ENCODE measurements at places on chromosomes 16 and 17. TPM values are rescaled to one million over a fixed set of nuclear protein-coding genes. Genes with fewer than 3 reads are reported as not detected.

The COG8 gene
- 56.5 TPM for total RNA-seq

The NOS2 gene
- 1.4 TPM for total RNA-seq

The ELP5 gene
- 103 TPM for total RNA-seq

The TP53TG3D gene
- total RNA-seq, result not detected

The ADORA2B gene
- total RNA-seq, result 5.1 TPM

The KRT32 gene
- not detected for total RNA-seq

The SRR gene
- 6.9 TPM for total RNA-seq

The HID1 gene
- 16.7 TPM for total RNA-seq

The EIF1 gene
- 475 TPM for total RNA-seq

The KRTAP2-2 gene
- not detected for total RNA-seq

The NPIPA2 gene
- 19.5 TPM for total RNA-seq

The AOC3 gene
- 6.2 TPM for total RNA-seq

The KRTAP2-1 gene
- not detected for total RNA-seq

The DRC3 gene
- 0.48 TPM for total RNA-seq

The NTN1 gene
- total RNA-seq, result 3.1 TPM

The CBX8 gene
- total RNA-seq, result 2.1 TPM

The FAM83G gene
- 27.7 TPM for total RNA-seq

The TBC1D3E gene
- total RNA-seq, result not detected

The CUEDC1 gene
- total RNA-seq, result 9.4 TPM

The C16orf96 gene
- total RNA-seq, result 2.1 TPM

The GNGT2 gene
- 0.70 TPM for total RNA-seq

The PDK2 gene
- 16.6 TPM for total RNA-seq

The NUTF2 gene
- 183 TPM for total RNA-seq

The HSD3B7 gene
- total RNA-seq, result 4.5 TPM

The SPNS2 gene
- 0.87 TPM for total RNA-seq

The SOCS3 gene
- total RNA-seq, result 23.8 TPM

The USP7 gene
- total RNA-seq, result 211 TPM

The TNP2 gene
- not detected for total RNA-seq
